GM23338 (cell line): ENCODE measurements at places on chromosomes 5 and 9. TPM values are rescaled to one million over a fixed set of nuclear protein-coding genes. Genes with fewer than 3 reads are reported as not detected.

The MARCHF11 gene
- 0.17 and 1.4 TPM in 2 replicates for total RNA-seq

The TAS2R1 gene
- total RNA-seq = 0.31 TPM in 1 of 2 replicates, not detected in the other

DNA sequence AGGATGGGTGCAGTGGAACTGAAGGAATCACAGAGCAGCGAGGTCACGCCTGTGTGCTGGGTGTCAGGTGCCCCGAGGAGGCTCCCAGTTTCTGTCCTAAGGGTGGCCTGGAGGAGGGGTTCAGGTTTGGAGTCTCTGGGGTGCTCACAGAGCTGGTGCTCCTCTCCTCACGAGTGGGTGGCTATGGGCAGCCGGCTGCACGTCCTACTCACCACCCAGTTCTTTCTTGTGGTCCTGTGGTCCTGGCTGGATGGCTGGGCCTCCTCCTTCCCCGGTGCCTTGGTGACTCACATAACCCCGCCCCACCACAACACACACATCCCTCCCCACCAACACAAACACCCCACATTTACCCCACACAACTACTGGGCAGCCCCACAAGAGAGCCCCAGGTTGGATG is 9.9 kb upstream of the PTGS1 start:
- H3K36me3 ChIP-seq = no peaks in the 10 kb centered on the region
- no peaks in the 10 kb centered on the region for H3K27me3 ChIP-seq
- no peak overlapping the region for H3K27ac ChIP-seq
- DNase-seq = no peak
- H3K4me3 ChIP-seq = no peak overlapping the region
- H3K4me1 ChIP-seq = no peaks in the 10 kb centered on the region

DNA sequence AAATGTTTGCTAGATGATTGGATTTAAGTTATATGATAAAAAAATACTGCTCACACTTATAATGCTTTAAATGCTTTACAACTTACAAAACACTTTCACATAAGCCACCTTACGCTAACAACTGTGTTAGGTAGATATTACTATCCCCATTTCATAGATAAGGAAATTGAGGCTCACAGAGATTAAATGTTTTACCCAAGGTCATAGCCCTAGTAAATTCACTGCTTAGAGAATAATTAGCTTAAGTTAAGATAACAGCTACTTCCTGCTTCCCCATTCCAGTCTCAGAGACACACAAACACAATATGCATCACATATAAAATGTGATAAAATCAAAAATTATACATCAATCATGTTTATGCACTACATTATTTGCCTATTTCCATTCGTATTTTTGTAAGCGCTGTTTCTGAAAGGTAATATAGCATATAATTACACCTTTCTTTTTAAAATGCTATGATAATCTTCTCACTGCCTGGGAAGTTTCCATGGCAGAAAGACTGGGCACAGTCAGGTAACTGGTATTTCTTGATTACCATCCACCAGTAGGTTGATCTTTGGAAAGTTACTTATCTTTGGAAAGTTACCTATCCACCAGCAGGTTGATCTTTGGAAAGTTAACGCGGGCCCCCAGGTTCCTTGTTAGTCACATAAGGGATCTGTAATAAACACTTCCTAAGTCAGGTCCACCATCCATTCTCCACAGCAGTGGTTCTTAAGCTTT is 101.1 kb downstream of the NFIB start:
- no peaks in the 10 kb centered on the region for H3K36me3 ChIP-seq
- no peaks in the 10 kb centered on the region for H3K27me3 ChIP-seq
- no peak for DNase-seq
- H3K4me1 ChIP-seq = no peaks in the 10 kb centered on the region; the same call in 1 of the 2 replicates

DNA sequence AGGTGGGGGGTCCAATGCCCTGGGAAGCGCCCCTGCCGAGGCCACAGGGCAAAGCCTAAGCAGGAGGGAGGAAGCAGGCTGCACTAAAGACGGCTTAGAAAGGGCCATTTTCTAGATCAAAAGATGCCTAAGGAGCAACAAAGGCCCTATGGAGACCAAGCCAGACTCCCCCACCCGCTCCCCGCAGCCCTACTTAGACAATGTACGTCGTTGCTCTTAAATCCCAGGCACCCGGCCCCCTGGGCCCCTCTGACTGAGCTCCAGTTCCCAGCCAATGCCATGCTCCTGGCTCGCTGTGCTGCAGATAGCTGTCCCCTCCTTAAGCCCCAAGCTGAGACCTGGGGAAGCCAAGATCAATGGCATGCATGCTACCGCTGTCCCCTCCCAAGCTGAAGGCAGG is 10.3 kb downstream of the IPPK start:
- H3K27me3 ChIP-seq = no peaks in the 10 kb centered on the region
- H3K36me3 ChIP-seq = no peaks in the 10 kb centered on the region
- H3K4me1 ChIP-seq = peaks cover 6% of the 10 kb centered on the region; the same call in 1 of the 2 replicates
- no peak for DNase-seq

- no peaks in the 10 kb centered on the region for H3K27me3 ChIP-seq
- H3K4me3 ChIP-seq = peak overlapping the region; percentile 92
- H3K4me1 ChIP-seq = peaks cover 31% of the 10 kb centered on the region
- no peaks in the 10 kb centered on the region for H3K36me3 ChIP-seq
These were observed 744 bp upstream of the PPP2CA start for GRCh38 chr5:134226441-134227192.

GRCh38 chr9:6014670-6015270 is 654 bp downstream of the RANBP6 start:
- DNase-seq = no peak
- H3K4me3 ChIP-seq = peak overlapping the region; percentile 77
- peaks cover 12% of the 10 kb centered on the region for H3K4me1 ChIP-seq
- peaks cover 8% of the 10 kb centered on the region for H3K36me3 ChIP-seq
- peak overlapping the region; percentile 74 for H3K27ac ChIP-seq

DNA sequence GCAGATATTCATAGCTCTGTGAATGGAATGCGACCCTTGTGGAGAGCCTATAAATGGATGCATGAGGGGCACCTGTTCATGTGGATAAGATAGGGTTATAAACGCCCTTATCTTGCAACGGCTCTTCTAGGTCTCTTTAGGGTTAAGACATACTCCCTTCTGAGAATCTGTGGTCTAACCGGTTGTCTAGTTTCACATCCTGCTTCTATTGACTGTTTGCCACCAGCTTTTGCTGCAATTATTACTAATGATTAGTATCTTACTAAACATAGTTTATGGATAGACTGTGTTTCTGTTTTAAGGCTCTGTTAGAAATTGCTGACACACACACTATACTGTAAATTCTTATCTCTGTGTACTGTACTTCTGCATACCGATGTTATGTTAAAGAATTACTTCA is 198.9 kb upstream of the CYLC2 start:
- H3K27me3 ChIP-seq = no peaks in the 10 kb centered on the region
- no peak overlapping the region for H3K4me3 ChIP-seq
- no peak overlapping the region for H3K27ac ChIP-seq
- DNase-seq = no peak
- H3K4me1 ChIP-seq = no peaks in the 10 kb centered on the region

GRCh38 chr9:21709464-21710058 is 92.9 kb upstream of the MTAP start:
- H3K4me3 ChIP-seq = no peak overlapping the region
- H3K4me1 ChIP-seq = 0 out of 2 replicates have a peak, but pooled peaks cover 16% of the 10 kb centered on the region
- no peak overlapping the region for H3K27ac ChIP-seq
- no peaks in the 10 kb centered on the region for H3K27me3 ChIP-seq

GRCh38 chr5:82183828-82184227 is 94.3 kb downstream of the RPS23 start:
- no peak for DNase-seq
- no peak overlapping the region for H3K4me3 ChIP-seq
- no peaks in the 10 kb centered on the region for H3K27me3 ChIP-seq
- H3K4me1 ChIP-seq = no peaks in the 10 kb centered on the region
- H3K36me3 ChIP-seq = no peaks in the 10 kb centered on the region
